Germinal center (tissue), 1 donor: ENCODE measurements at places on chromosomes 5 and 9.

GRCh38 chr9:4333787-4334186 lies 33.9 kb upstream of the GLIS3 start:
- DNase-seq: no peak

GRCh38 chr9:77125665-77126064 lies 51.7 kb upstream of the VPS13A start:
- DNase-seq: no peak

- no peak for DNase-seq
Observed at GRCh38 chr9:132858751-132859150, 19.3 kb downstream of the AK8 start.

DNA sequence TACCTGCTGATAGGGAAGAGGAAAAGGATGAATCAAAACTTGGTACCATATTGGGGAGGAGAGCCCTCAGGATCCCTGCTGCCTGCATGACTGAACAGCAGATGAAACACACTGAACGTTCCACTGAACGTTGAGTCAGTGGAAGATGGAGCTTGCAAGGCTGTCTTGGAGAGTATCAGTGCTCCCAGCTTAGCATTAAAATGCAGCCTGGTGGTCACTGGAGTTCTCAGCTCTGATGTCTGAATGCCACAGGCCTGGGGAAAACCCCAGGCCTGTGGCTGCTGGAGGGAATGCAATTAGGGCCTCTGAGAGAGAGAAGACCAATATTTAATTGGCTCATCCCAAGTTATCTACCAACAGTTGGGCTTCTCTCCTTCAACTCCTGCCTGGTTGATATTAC lies 54.5 kb downstream of the PDE4D start:
- DNase-seq: no peak

DNA sequence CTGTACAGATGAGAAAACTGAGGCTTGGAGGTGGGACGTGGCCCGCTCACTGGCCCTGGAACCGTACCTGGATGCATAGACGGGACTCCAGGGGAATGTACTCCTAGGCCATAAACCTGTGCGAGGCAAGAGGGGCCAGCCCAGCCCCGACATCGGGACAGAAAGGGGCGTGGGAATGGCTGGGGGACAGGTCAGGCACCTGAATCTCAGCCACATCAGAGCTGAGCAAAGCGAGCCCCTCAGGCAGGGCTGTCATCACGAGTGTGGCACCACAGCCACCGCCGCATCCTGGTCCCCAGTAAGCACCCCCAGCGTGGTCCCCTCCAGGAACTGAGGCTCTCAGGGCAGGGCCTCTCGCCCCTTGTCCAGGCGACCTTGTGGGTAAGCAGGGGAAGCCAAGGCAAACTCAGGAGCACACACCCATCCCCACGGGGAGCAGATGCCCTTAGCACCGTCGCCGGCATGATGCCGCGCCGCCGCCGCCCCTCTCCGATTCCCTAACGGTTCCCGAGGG lies 16.5 kb downstream of the NACC2 start:
- DNase-seq: no peak

DNA sequence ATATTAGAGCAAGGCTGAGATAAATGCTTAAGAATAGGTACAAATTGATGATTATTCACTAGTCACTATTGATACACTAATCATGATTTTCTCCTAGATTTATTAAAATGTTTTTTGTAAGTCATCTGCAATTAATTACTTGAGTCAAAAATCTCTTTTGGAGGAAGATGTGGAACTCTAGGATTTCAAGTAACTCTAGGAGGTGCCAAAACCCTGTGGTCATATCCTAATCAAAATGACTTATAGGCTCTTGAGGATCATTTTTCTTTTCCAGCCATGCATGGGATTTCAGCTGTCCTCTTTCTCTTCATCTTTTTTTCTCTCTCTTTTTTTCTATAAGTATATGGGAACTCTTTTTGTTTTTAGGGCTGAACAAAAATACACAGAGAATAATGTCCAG lies 141.8 kb upstream of the CD180 start:
- no peak for DNase-seq

GRCh38 chr9:133362359-133363044 lies 6.2 kb downstream of the SURF2 start:
- DNase-seq: no peak

- DNase-seq: no peak
Observed at GRCh38 chr9:103281126-103281525, 286.0 kb downstream of the CYLC2 start.

GRCh38 chr5:83911367-83911919 lies 190.8 kb upstream of the HAPLN1 start:
- no peak for DNase-seq

DNA sequence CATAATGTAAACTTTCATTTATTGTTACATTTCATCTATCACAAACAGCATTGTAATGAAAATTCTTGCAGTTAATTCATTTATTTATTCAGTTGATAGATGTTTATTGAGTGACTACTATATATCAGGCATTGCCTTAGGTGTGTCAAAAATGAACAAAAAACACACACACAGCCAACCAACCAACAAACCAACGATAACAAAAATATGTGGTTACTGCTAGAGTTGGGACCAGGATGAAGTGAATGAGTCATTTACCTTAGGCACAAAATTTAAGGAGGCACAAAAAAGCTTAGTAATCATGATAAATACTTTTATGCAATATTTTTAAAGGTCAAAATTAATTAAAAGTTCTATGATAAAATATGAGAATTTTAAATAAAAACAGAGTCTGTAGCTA lies 223.4 kb downstream of the CSNK1G3 start:
- no peak for DNase-seq

GRCh38 chr9:108831496-108832178 lies 24.1 kb downstream of the ACTL7B start:
- DNase-seq: no peak

DNA sequence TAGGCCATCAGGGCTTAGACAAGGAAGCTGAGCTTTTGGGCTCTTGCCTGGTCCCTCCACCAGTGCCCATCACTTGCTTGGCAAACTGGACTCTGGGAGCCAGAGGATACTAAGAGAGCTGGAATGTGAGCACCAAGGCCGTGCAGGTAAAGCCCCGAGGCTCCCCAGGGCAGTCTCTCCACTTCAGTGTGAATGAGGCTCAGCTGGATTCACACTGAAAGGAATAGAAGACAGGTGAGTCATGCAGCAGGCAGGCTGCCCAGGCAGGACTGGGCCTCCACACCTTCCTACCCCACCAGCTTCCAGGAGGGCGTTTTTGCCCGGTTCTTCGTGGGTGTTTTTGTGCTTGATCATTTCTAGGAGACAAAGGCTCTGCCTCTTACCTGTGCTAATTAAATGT lies 7.3 kb upstream of the CTSV start:
- DNase-seq: no peak

DNA sequence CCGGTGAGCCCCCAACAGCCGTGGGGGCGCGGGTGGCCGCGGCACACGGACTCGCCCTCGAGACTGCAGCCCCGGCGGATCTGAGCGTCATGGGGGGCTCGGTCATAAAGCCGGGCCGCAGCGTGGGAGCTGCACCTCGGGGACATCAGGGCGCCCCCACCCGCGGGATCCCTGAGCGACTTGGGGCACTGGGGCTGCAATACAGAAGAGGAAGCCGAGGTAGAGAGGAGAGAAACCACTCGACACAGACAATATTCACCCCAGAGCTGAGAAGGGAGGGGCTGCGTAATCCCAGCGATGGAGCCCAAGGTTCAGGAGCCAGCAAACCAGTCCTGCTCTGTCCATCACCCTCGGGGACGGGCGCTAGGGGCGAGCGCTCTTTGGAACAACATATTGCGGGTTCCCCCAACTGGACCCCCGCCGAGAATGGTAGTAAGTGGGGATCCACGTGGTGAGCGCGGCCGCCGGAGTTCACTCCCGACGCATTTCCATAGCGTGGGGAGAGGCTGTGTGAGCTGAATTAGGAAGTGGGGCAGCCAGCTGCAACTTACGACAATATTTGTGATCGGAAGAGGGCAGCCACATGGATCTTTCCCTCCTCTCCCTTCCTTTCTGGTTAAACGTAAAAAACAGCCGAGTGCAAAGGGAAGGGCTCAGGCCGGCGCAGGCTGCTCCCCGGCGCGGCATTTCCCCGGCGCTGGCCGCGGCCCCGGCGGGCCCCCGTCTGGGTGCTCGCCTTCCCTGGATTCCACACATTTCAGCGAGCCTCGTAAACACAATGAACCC lies 9.9 kb downstream of the PTCH1 start:
- peak; percentile 49 for DNase-seq

- DNase-seq: no peak
Observed at GRCh38 chr5:179190851-179191505, 130.8 kb downstream of the ZNF354C start.

DNA sequence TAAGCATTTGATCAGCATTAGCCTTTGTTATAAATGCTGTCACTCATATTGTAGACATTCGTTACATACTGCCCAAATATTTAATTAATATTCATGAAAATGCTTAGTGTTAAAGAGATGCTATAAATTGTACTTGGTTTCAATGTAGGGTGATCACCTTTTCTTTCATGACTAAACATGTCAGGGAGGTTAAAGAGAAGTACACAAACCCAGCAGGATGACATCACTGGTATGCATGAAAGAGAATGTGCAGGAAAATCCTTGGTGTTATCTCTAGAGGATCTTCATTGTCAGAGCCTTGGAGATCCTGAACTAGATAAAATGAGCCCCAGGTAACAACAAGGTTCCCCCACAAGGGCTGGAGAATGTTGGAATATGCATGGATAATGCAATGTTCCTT lies 33.0 kb upstream of the SV2C start:
- DNase-seq: no peak

- no peak for DNase-seq
Observed at GRCh38 chr5:150214289-150214688, 24.4 kb downstream of the SLC6A7 start.

- no peak for DNase-seq
Observed at GRCh38 chr5:53963958-53964357, 346.4 kb downstream of the ARL15 start.

GRCh38 chr5:142152384-142152732 lies 43.8 kb downstream of the NDFIP1 start:
- DNase-seq: no peak

GRCh38 chr9:34634551-34635248 lies 2.9 kb downstream of the SIGMAR1 start:
- DNase-seq: no peak

GRCh38 chr5:64693636-64694035 lies 3.3 kb downstream of the SHISAL2B start:
- DNase-seq: no peak

DNA sequence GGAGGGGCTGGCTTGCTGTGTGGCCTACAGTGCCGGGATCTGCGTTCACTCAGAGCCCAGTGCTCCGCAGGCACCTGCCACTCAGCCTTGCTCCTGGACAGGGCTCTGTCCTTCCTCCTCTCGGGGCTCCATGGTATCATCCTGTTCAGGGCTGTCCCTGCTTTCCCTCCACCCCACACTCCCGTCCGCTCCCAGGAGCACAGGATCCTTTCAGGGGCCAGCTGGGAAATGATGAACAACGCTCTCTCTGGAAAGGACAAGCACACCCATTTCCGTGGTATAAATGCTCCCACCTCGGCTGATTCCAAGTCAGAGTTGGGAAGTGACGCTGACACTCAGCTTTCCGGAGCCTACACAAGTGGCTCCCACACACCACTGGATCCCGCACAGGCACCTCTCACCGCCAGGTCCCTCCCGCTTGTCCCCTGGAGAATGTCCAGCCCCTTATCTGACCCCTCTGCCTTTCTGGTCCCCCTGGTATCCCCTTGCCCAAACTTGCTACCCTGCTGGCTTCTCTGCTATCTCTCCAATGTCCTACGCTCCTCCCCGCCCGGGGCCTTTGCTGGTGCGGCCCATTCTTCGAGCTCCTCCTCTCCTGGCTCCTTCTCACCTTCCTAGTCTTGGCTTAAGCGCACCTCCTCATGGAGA lies 21.3 kb downstream of the HMCN2 start:
- no peak for DNase-seq

- DNase-seq: no peak
Observed at GRCh38 chr5:168960497-168960896, 340.4 kb downstream of the SLIT3 start.

DNA sequence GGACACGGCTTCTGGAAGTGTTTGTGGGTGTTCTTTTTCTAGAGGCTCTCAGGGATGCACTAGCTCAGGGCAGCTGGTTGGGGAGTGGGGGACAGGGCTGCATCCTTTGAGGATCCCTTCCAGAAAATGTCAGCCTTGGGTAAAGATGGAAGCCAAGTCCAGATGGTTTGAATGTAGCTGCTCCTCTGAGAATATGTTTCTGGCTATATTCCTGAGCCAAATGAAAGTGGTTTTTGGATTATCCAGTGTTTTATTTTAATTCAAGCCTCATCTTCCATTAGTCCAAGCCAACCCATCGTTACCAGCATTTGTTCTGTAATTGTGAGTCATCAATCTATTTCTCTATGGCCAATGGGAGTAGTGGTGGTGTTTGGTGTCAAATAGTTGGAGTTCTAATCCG lies 70.4 kb downstream of the SPRY4 start:
- DNase-seq: no peak

- DNase-seq: no peak
Observed at GRCh38 chr9:123424131-123424530, 68.1 kb downstream of the CRB2 start.

GRCh38 chr9:120941046-120941770 lies 14.6 kb upstream of the TRAF1 start:
- no peak for DNase-seq

- DNase-seq: no peak
Observed at GRCh38 chr5:176719113-176719739, 71.9 kb downstream of the TSPAN17 start.

- DNase-seq: no peak
Observed at GRCh38 chr5:149172709-149173505, 31.6 kb downstream of the ABLIM3 start.

DNA sequence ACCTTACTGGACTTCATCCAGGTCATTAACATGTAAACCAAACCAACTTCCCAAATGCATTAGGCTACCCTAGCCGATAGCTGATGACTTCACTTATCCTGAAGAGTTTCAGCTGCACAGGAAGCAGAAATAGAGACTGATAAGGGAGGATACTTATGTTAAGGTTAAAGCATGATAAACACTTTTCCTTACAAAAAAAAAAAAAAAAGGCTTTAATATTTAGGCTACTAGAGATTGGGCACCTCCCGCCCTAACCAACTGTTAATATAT lies 1.6 kb upstream of the MEF2C start:
- no peak for DNase-seq

- no peak for DNase-seq
Observed at GRCh38 chr5:135386886-135387628, 12.0 kb downstream of the MACROH2A1 start.

GRCh38 chr9:4794691-4795090 lies 1.9 kb downstream of the RCL1 start:
- no peak for DNase-seq

- no peak for DNase-seq
Observed at GRCh38 chr5:169218861-169219260, 82.1 kb downstream of the SLIT3 start.
